ENCODE measurements at places on chromosomes 1 and 21. TPM values are rescaled to one million over a fixed set of nuclear protein-coding genes. Genes with fewer than 3 reads are reported as not detected.

DNA sequence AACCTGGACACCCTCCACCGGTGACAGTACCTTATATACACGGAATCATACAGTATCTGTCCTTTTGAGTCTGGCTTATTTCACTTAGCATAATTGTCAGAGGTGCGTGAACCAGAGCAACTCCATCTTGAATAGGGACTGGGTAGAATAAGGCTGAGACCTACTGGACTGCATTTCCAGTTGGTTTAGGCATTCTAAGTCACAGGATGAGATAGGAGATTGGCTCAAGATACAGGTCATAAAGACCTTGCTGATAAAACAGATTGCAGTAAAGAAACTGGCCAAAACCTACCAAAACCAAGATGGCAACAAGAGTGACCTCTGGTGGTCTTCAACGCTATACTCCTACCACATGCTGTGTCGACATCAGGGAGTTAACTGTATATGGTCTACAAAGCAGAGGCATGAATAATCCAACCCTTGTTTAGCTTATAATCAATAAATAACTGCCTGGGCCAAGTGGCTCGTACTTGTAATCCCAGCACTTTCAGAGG is 1.4 kb upstream of the FDPS start:
- no peak overlapping the region for H3K4me3 ChIP-seq
- H3K27me3 ChIP-seq, result no peaks in the 10 kb centered on the region
- peak; percentile 69 for DNase-seq
- H3K27ac ChIP-seq, result no peak overlapping the region
- peaks cover 3% of the 10 kb centered on the region for H3K36me3 ChIP-seq

DNA sequence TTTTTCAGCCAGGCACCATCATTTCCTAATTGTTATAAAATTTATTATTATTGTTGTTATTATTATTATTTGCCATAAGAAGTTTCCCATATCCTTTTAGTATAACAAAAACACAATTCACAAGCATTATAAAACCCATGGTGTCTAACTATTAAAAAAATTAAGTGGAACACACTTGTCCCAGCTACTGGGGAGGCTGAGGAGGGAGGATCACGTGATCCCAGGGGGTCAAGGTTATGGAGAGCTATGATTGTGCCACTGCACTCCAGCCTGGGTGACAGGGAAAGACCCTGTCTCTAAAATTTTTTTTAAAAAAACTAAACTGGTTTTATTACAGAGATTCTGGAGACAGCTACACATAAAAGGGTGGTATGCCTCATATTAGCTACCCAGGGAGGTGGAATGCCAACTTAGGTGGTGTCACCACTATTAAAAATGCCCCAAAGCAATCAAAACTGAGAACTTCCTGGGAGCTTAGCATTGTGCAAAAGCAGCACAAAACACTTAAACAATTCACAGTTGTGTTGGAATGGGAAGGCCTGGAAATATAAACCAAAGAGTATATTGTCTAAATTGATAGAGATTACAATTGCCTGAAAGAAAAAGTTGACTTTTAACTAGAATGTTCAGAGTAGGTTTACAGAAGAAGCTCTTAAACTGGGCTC is 8.7 kb upstream of the RGS4 start:
- DNase-seq, result no peak
- H3K4me3 ChIP-seq, result no peak overlapping the region
- peaks cover 2% of the 10 kb centered on the region for H3K4me1 ChIP-seq
- H3K27me3 ChIP-seq, result no peaks in the 10 kb centered on the region

DNA sequence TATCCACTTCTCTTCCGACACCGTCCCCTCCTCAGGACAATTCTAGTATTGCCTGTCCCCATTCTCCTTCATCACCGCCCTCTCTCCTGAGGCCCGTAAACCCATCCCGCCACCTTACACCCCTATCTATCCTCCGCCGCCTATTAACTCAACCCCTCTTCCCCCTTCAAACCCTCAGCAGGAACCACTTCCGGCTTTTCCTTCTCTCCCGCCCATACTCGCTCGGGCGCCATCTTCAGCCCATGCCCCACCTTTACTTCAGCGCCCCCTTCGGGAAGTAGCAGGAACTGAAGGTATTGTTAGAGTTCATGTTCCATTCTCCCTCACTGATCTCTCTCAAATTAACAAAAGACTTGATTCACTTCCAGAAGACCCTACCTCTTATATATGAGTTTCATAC is 31.6 kb downstream of the VN1R5 start:
- H3K27ac ChIP-seq, result no peak overlapping the region
- DNase-seq, result no peak
- H3K36me3 ChIP-seq, result no peaks in the 10 kb centered on the region
- no peaks in the 10 kb centered on the region for H3K4me1 ChIP-seq
- H3K4me3 ChIP-seq, result no peak overlapping the region

GRCh38 chr1:201157949-201158348 is 3.7 kb upstream of the TMEM9 start:
- no peak overlapping the region for H3K4me3 ChIP-seq
- peaks cover 24% of the 10 kb centered on the region for H3K27me3 ChIP-seq
- no peak for DNase-seq

DNA sequence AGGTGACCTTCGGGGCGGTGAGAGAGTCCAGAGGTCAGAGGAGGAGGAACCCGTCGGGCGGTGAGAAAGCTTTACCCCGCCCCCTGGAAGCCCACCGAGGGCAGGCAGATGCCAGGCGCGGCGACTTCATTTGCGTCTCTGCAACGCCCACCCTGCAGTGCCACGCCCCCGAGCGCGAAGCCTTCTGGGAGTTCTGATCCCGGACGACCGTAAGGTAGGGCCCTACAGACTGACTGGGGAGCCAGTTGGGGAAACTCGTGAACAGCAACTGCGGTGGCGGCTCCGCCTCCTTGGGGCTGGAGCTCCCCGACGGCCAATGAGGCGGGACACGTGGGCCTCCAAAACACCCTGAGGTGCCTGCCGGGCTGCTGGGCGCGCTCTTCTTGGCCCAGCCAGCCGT is 46.0 kb upstream of the EDARADD start:
- H3K27ac ChIP-seq, result no peak overlapping the region
- H3K4me1 ChIP-seq, result no peaks in the 10 kb centered on the region
- no peak for DNase-seq

GRCh38 chr1:181459067-181459466 is 24.2 kb upstream of the CACNA1E start:
- no peak overlapping the region for H3K4me3 ChIP-seq
- no peaks in the 10 kb centered on the region for H3K4me1 ChIP-seq
- H3K27me3 ChIP-seq, result no peaks in the 10 kb centered on the region
- H3K36me3 ChIP-seq, result no peaks in the 10 kb centered on the region

GRCh38 chr1:923131-923990 is at the start of gene SAMD11:
Gene SAMD11 (plus strand): TSS chr1:923923. CDS start chr1:924432, 509 bp downstream.
- peak within 1 kb of the TSS; percentile 40 for H3K4me3 ChIP-seq
- peak; percentile 90 for DNase-seq
- H3K36me3 ChIP-seq, result no peaks in the 10 kb centered on the region
- H3K27ac ChIP-seq, result no peak within 1 kb of the TSS
- peaks cover 7% of the 10 kb centered on the region for H3K4me1 ChIP-seq

GRCh38 chr1:39076127-39076798 is 50.1 kb downstream of the NDUFS5 start:
- no peaks in the 10 kb centered on the region for H3K27me3 ChIP-seq
- H3K27ac ChIP-seq, result no peak overlapping the region
- H3K4me1 ChIP-seq, result peaks cover 2% of the 10 kb centered on the region
- no peak overlapping the region for H3K4me3 ChIP-seq

GRCh38 chr1:14500041-14500440 is 98.4 kb upstream of the KAZN start:
- no peak overlapping the region for H3K27ac ChIP-seq
- H3K4me3 ChIP-seq, result no peak overlapping the region
- H3K4me1 ChIP-seq, result no peaks in the 10 kb centered on the region

- DNase-seq, result no peak
- H3K27me3 ChIP-seq, result no peaks in the 10 kb centered on the region
- no peak overlapping the region for H3K4me3 ChIP-seq
- H3K36me3 ChIP-seq, result no peaks in the 10 kb centered on the region
- H3K4me1 ChIP-seq, result no peaks in the 10 kb centered on the region
Measured at GRCh38 chr1:158155673-158156072, 25.0 kb upstream of the CD1D start.

DNA sequence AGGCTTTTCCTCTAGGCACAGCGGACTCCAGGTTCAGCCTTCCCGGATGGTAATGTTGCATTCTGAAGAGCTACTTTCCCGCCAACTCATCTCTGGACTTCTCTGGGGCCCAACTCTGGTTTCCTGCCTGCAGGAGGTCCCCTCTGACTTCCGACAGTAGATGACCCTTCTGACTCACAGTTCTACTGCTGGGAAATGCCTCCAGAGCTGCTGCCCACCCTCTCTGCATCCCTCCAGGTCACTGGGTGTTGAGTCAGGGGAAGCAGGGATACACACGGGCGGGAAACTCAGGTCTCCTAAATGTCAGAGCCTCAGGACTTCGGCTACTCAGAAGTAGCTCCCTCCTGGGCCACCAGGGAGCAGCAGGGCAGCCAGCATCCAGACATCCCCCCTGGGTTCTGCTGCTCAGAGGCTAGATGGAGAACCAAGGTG is 2.1 kb upstream of the KIF21B start:
- peaks cover 7% of the 10 kb centered on the region for H3K27me3 ChIP-seq
- DNase-seq, result peak; percentile 61
- no peaks in the 10 kb centered on the region for H3K36me3 ChIP-seq
- H3K27ac ChIP-seq, result no peak overlapping the region

DNA sequence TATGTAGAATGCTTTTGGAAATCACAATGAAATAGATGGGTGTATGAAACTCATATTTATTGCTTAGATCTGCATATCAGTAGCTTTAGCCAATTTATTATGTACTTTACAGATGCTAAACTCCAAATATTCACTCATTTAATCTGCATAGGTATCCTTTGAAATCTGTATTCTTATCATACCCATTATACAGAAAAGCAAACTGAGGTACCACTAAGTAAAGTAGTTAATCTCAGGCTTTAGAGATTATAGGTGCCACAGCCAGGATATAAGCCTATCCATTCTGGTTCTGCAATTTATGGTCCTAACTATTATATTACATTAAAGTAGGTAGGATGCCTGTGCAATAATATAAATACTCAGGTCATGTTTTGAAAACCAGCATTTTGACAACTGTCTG is 369.4 kb downstream of the NCAM2 start:
- H3K4me3 ChIP-seq, result no peak overlapping the region
- DNase-seq, result no peak
- no peaks in the 10 kb centered on the region for H3K4me1 ChIP-seq
- no peaks in the 10 kb centered on the region for H3K27me3 ChIP-seq
- no peaks in the 10 kb centered on the region for H3K36me3 ChIP-seq

- H3K27me3 ChIP-seq, result no peaks in the 10 kb centered on the region
- DNase-seq, result no peak
- no peak overlapping the region for H3K4me3 ChIP-seq
- H3K4me1 ChIP-seq, result peaks cover 4% of the 10 kb centered on the region
- no peak overlapping the region for H3K27ac ChIP-seq
Measured at GRCh38 chr1:175204330-175204729, 11.8 kb upstream of the KIAA0040 start.

DNA sequence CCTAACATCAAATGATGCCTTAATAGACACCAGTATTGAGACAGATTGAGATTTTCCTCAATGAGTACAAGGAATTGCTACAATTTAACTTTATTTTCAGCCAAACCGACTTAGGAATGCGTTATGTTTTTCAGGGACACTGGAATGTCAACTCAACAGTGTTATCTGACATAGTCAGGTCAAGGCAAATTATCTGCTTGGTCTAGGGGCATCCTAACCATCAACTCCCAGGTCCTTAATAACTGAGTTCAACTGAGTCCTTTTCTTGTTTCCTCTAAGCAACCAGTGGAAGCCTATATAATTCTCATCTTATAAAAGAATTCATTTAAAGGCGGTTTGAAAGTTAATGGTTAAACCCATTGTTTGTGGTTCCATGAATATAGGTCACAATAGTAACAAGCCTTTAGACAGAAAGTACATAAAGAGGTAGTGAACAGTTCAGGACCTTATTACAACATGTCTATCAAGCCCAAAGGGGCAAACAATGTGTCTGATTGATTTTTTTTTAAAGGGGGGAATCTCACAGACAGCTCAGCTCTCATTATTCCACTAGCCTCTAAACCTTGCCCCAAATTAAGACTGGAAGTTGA is 32.3 kb upstream of the NR5A2 start:
- H3K4me3 ChIP-seq, result no peak overlapping the region
- no peak for DNase-seq
- H3K27me3 ChIP-seq, result no peaks in the 10 kb centered on the region
- H3K4me1 ChIP-seq, result no peaks in the 10 kb centered on the region
- no peaks in the 10 kb centered on the region for H3K36me3 ChIP-seq
- no peak overlapping the region for H3K27ac ChIP-seq

DNA sequence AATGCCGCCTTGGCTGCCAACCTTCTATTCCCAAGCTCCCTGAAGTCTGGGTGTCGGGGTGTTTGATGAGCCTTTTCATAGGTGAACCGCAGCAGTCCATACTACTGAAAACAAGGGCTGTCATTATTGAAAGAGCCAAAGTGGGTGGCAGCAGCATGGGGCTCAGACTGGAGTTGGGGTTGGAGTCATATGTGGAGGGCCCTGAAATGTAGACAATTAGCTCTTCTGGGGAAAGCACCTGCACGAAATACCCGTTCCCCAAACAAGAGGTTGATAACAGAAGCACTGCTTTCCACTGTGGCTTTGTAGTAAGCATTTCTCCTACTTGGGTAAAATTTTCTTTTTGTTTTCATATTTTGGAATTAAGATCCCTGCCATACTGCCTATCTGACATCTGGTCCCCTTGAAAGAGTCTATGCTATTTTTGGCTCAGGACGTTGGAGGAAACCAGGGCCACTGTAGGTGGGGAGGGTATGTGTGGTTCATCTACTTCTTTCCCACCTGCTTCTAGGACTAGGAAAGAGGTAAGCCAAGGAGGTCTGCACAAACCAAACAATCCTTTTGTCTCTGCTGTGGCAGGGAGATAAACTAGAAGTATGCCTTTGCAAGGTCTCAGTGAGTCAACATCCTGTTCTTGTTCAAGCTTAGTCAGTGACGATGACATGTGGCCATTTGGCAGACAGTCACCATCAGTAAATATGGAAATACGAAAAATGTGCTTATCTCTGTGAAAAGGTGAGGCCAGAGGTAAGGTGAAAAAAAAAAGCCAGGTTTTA is 197.0 kb upstream of the UBE2U start:
- no peak overlapping the region for H3K4me3 ChIP-seq
- peak; percentile 82 for DNase-seq
- H3K4me1 ChIP-seq, result peaks cover 7% of the 10 kb centered on the region
- H3K27me3 ChIP-seq, result no peaks in the 10 kb centered on the region
- H3K36me3 ChIP-seq, result no peaks in the 10 kb centered on the region
- no peak overlapping the region for H3K27ac ChIP-seq

ADCY10 gene
- total RNA-seq, result under 0.01 TPM

LENEP gene
- total RNA-seq, result 0.26 TPM

CFAP74 gene
- total RNA-seq, result 0.26 TPM

SPATA46 gene
- total RNA-seq, result not detected

OR2T29 gene
- not detected for total RNA-seq

C1orf87 gene
- under 0.01 TPM for total RNA-seq

FAM229A gene
- total RNA-seq, result 0.99 TPM

TMEM269 gene
- total RNA-seq, result not detected

TDRD5 gene
- not detected for total RNA-seq

GOLT1A gene
- not detected for total RNA-seq
